NCI-H2081 (cell line): ENCODE measurements at places on chromosomes 2 and 18.

DNA sequence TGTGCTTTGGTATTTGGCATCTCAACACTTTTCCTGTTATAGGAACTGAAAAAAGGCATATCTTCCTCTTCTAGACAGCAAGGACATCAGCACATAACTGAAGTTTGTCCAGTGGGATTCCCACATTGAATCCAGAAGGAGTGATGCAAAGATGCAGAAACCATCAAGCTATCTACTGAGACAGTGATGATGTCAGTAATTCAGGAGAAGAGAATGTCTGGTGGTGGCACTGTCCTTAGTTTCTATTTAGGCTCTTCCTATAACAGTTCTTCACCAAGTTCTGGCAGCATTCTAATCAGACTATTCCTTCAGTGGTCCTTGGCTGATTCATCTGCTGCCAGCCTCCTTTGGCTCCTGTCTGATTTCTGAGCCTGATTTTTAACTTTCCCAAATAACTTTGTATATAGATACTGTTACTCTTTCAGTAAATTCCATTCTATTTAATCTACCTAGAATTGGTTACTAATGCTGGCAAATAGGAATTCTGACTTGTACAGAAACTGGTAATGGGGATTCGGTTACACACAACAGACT is 56.6 kb upstream of the AGPS start:
- no peak for DNase-seq

GRCh38 chr18:40094441-40094840 is 1860.6 kb upstream of the PIK3C3 start:
- no peak for DNase-seq

- no peak for DNase-seq
These were observed 228.4 kb downstream of the CMPK2 start for GRCh38 chr2:6637330-6637729.

DNA sequence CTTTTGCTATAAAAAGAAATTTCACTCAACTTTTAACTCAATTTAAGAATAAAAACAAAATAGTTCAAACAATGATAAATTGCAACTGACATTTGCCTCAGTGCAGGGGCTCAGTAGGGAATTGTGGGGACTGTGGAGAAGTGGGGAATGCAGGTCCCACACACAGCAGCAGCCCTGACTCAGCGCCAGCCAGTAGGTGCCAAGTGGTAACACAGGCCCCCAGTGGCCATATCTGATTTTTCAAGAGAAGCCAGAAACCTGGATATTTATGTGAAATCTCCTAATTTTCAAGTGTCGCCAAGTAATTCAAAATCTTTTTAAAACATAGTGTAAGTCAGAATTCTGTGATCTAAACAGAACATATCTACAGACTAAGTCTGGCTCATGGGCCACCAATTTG is 186.3 kb downstream of the EN1 start:
- DNase-seq = no peak

- DNase-seq = no peak
These were observed 215.6 kb upstream of the MAP2 start for GRCh38 chr2:209208211-209208610.

GRCh38 chr2:58740426-58740825 is 499.3 kb upstream of the FANCL start:
- no peak for DNase-seq

DNA sequence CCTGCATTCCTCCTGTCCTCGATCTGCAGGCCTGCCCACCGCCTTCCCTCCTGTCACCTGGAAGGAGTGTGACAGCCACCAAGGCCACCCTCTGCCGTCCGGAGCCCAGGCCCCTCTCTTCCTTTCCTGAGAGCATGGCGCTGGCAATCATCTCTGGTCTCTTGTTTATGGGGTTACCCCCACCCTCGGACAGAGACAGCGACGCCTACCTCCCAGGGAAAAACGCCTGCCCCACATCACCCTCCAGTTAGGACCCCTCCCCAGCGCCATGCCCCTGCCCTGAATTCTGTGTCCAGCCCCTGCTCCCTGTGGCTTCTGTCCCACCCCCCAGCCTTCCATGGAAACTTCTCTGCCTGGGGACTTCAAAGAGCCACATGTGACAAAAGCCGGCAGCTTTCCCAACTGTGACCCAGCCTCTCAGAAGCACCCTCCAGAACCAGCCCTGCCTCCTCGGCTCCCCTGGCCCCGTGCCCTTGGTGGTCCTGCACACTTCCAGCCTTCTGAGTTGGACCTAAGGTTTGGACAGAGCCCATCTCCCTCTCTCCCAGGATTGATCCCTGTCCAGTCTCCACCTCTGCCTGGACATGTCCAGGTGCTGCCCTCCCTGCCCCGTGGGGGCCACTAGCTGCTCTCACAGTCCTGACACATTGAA is 145.0 kb upstream of the HDAC4 start:
- no peak for DNase-seq

DNA sequence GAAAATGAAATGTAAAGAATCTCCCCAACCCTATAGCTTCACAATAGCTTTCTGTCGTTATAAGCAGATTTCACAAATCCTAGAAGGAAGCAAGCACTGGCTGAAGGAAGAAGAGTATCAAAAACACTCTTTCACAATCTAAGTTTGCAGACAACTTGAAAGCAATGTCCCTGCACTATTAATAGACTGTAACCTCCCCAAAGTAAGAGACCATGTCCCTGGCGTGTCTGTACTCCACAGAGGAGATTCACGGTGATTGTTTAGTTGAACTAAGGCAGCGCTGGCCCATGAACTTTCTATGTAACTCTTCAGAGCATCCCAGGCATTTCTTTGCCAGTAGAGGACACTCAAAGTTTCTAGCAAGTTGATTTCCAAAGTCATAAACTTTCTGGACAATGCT is 128.0 kb upstream of the HNRNPA3 start:
- DNase-seq = no peak

DNA sequence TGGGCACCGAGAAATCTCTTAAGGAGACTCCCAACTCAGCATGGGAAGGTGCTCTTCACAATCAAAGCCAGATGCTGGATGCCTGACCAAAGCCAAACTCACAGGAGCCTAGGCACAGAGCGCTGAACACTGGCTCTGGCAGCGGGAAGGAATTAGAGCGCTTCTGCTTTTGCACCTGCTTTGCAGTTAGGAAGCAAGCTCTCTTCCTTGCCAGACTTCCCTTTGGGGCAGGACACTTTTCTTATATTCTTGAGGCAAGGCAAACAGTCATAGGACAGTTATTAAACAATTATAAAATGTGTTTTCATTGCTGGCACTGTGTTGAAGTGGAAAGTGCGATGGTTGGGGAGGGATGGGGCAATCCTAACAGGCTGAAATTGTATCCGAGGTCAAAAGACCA is 79.6 kb upstream of the DNMT3A start:
- DNase-seq = no peak

DNA sequence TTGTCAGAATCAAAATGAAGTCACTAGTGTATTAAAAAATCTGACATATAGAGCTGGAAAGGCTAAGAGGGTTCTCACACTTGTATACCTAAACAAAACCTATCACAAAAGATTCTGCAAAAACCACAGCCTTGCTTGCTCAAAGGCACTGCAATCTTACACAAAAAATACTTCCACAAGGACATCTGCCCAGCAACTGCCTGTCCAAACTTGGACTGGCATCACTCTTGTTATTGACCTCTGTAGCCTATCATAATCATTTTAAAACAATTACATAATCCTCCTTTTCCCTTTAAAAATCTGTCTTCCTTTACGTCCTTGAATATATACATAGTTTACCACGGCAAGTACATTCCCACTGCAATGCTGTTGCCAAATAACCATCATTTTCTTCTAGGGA is 19.9 kb downstream of the CHMP3 start:
- no peak for DNase-seq

DNA sequence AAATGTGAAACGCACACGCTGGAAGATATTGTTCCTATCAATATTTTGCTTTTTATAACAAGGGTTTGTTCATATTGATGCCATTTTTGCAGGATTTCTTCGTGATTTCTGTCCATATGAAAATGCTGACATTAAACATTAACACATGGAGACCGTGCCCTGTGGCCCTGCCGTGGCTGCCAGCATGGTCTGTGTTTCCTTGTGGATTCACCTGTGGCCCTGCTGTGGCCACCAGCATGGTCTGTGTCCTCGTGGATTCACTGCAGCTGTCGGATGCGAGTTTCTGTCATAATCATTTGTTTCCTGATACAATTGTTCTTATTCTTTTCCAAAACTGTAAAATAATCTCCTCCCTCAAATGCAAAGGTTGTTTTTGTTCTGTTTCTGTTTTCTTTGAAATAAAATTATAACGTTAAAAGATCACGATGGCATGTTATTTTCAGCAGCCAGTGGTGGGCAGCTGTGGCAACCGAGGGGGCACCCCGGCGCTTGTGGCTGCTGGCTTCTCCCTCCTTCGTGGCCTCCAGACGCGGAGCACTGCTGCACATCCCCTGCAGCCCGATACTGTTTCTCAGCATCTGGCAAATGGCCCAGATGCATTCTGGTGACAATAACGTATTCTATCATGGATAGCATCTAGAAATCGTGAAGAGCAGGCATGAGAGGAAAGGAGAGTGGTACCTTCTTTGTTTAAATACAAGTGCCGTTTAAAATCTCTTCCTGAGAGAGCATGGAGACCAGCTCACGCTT is 143.5 kb downstream of the PTGR3 start:
- DNase-seq = no peak

DNA sequence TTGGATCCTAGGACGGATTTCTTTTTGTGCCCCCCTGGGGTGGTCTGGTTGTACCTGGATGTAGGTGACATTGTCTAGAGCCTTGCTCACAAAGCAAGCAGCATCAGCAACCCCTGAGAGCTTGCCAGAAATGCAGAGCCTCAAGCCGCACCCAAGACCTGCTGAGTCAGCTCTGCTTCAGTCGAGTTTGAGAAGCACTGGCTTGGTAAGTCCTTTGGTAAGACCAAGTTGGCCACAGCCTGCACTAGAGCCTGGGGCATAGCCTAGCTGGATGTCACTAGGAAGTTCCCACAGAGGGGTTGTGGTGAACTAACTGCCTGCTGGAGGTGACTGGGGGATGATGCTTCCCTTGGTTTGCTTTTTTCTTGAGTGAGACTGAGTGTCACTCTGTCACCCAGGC is 6.2 kb downstream of the ABCG5 start:
- DNase-seq = no peak

- no peak for DNase-seq
These were observed 1.2 kb downstream of the ANKMY1 start for GRCh38 chr2:240556553-240557100.

- DNase-seq = no peak
These were observed 22.0 kb downstream of the NTSR2 start for GRCh38 chr2:11647834-11648600.

DNA sequence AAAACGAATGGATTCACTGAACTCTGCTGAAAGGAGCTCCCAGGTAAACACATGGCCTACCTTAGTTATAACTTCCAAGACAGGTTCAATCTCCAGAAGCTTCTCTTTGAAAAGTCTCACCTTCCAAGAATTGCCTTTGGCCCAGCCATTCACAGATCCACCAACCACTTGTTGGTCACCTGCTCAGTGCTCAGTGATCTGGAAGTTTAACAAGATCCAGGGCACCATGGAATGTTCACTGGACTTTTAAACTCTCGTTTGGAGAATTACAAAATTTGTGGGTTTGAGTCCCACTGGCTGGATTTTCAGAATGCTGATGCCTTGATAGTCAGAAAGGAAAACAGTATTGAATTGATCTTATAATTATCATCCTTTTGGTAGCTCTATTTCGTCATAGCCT is 9.4 kb downstream of the GPR39 start:
- no peak for DNase-seq

GRCh38 chr2:194105358-194105757 is 1551.7 kb upstream of the SLC39A10 start:
- DNase-seq = no peak

- no peak for DNase-seq
These were observed 32.6 kb downstream of the CALCRL start for GRCh38 chr2:187415449-187415848.

DNA sequence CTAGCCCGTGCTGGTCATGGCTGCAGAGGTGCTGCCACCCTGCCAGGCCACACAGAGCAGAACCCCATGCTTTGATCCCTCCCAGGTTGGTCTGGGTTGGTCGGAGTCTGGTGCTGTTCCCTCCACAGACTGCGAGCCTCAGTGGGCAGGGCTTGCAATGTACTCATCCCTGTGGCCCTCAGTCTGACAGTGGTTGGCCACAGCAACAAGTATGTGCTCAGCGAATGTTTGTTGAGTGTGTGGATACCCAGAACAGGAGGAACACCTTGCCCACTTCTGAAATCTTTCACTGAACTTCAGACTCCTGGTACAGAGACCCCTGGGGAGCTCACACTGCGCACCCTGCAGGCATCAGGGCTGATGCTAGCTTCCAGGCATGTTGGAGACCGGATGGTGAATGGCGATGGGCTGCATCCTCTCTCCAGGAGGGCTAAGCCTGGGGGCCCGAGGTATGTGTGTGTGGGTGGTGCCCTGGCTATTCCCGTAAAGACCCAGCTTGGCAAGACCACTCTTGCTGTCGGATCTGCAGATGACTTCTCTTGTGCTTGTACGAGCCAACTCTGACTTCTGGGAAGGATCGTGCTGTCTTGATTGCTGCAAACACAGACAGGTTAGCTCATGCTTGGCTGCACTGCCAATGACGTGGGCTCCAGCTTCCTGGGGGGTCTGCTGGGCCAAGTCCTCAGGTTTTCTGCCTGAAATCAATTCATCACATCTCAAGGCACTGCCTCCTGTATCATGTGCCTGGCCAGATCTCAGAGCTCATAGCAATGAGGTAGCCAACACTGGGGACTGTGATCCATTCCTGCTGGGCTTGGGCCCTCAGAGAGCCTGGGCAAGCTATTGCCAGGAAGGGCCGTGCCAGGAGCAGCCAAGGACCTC is 43.7 kb downstream of the RHOB start:
- no peak for DNase-seq

- no peak for DNase-seq
These were observed 1.8 kb upstream of the EVA1A start for GRCh38 chr2:75562513-75562864.

DNA sequence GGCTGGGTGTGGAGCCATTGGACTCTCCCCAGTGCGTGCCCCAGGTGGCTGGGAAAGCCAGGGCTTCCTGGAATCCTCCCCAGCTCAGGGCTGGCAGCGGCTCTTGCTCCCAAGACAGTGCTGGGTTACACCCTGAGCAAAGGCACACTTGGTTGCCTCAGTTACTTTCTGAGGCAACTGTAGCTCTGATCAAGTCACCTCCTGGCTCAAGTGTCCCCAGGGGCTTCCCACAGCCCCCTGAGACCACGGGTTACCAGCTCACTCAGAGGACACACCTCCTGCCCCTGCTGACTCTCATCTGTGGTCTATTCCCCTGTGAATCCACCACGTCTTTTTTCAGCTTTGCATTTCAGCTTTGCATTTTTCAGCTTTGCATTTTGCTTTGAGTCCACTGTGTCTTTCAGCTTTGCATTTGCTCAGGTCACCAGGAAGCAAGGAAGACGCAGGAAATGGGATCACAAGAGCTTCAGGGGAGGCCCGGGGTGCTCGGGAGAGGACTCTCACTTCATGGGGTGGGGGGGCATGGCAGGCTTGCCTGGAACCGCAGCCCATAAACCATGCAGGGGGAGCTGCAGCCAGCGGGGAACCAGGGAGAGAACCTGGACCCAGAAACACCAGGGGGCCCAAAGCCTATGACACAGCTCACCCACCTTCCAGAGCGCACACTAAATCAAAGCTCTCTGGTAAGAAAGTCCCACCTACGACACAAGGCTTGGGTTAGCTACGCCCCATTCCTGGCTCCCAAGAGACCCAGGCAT is 138.0 kb upstream of the ASB18 start:
- DNase-seq = no peak

GRCh38 chr18:56294484-56295183 is 343.8 kb downstream of the TXNL1 start:
- no peak for DNase-seq
